Epithelial cell of esophagus (primary cell): ENCODE measurements at places on chromosomes 5 and 9.

GRCh38 chr9:86944796-86945727 lies 2.2 kb downstream of the GAS1 start:
- DNase-seq = no peak

- DNase-seq = no peak
Observed at GRCh38 chr5:159880676-159881075, 35.6 kb upstream of the ADRA1B start.

DNA sequence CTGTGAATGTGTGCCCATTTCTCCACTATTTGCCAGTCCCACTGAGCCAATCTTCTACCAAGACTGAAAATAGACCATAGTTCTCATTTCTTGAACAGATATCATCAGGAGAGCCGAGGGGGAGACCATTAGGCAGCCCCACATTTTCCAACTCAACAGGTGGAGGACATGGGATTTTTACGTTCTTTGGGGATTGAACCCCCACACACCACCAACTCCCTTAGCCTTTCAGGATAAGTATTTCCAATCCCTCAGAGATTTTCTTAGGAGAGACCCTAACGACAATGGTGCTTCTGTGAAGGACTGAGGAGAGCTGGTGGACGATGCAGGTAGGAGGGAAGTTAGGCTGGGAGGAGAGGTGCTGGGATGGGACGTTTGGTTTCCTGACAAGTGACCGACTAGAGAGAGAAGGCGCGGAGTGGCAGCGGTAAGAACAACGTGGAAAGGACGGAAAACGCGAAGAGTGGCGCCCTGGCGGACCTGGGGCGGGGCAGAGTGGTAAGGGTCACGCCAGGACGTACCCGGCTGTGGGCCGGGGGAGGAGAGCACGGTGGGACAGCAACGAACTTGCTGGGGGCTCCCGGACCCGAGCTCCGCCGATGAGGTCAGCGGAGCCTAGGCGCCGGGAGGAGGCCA lies 681 bp upstream of the CHSY3 start:
- peak; percentile 1 for DNase-seq

DNA sequence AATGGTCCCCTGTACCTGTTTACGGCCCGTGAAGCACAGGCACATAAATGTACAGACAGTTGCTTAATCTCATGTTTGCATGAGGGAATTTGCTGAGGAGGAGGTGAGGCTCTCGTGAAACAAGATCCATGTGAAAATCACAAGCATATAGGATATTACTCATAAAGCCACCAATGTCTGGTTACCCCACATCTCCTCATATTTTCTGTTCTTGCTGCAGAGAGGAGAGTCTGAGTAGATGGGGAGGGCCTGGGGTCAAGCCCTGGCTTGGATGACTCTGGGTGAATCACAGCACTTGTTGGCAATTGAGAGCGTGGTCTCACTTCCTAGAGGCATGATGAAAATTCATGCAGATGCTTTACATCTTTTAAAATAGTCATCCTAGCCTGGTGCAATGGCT lies 975 bp downstream of the AGXT2 start:
- peak; percentile 1 for DNase-seq

DNA sequence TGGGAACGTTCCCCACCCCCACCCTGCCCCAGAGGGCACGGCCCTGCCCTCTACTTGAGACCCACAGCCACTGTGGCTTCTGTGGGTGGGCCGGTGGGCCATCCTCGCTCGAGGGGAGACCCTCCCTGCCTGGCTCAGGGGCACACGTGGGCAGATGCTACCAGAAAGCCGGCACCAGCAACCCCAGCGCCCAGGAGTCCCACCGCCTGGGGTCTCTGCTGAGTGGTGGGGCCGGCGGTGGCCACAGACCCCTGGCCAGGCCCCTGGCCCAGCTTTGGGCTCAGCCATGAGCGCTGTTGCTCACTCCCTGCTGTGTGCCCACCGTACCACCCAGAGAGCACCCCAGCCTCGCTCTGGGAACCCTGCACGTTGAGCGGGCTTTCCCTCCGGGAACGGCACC lies 16.5 kb upstream of the NRARP start:
- no peak for DNase-seq
